ENCODE measurements at places on chromosomes 6 and 20. TPM values are rescaled to one million over a fixed set of nuclear protein-coding genes. Genes with fewer than 3 reads are reported as not detected.

SCUBE3 gene
- 10.0 TPM for total RNA-seq

ENPP5 gene
- 8.9 TPM for total RNA-seq

C20orf202 gene
- 0.77 TPM for total RNA-seq

HLA-DMA gene
- total RNA-seq: 2.6 TPM

TREM2 gene
- total RNA-seq: 0.38 TPM

OR2B6 gene
- total RNA-seq: not detected

BTN2A1 gene
- 15.9 TPM for total RNA-seq

TMC2 gene
- not detected for total RNA-seq

FAM83C gene
- total RNA-seq: 0.16 TPM

EPPIN gene
- total RNA-seq: not detected

CYP21A2 gene
- 0.22 TPM for total RNA-seq

OOEP gene
- not detected for total RNA-seq

NKX2-4 gene
- not detected for total RNA-seq

CHRNA4 gene
- 12.0 TPM for total RNA-seq

ASIP gene
- total RNA-seq: 1.9 TPM

SIRPB1 gene
- total RNA-seq: not detected

SUMO4 gene
- total RNA-seq: 16.1 TPM

SMLR1 gene
- not detected for total RNA-seq

TBC1D20 gene
- total RNA-seq: 41.8 TPM

RBPJL gene
- total RNA-seq: not detected

IL17F gene
- not detected for total RNA-seq

ESR1 gene
- total RNA-seq: 0.60 TPM

MMP24 gene
- total RNA-seq: 15.1 TPM

TRIM10 gene
- 1.0 TPM for total RNA-seq

HUS1B gene
- 4.9 TPM for total RNA-seq

TREML1 gene
- 0.55 TPM for total RNA-seq

PRR18 gene
- 0.22 TPM for total RNA-seq

ZC3H12D gene
- 1.0 TPM for total RNA-seq

HTR1E gene
- total RNA-seq: 0.33 TPM

ZNF133 gene
- 38.3 TPM for total RNA-seq
